Activated CD8-positive, alpha-beta memory T cell treated with anti-CD3 and anti-CD28 coated beads for 48 hours (primary cell): ENCODE measurements at places on chromosomes 16 and 17.

DNA sequence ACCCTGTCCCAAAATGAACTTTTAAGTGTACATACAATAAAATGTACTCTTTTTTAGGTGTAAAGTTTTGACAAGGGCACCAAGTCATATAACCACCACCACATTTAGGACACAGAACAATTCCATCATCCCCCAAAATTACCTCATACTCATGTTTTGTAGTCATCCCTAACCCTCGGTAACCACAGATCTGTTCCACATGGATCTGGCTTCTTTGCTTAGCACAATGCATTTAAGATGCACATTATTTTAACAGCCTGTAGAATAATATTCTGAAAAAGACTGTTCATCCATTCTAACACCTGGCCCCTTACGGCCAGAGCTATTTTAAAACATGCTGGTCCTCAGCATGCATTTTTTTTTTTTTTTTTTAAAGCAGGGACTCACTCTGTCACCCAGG lies 25.2 kb upstream of the CFAP20 start:
- DNase-seq = no peak

GRCh38 chr16:89498839-89499238 lies 8.5 kb upstream of the ANKRD11 start:
- DNase-seq = no peak

GRCh38 chr17:321386-321941 lies 31.1 kb downstream of the RPH3AL start:
- no peak for DNase-seq

GRCh38 chr16:50980666-50981065 lies 170.4 kb downstream of the SALL1 start:
- DNase-seq = no peak

DNA sequence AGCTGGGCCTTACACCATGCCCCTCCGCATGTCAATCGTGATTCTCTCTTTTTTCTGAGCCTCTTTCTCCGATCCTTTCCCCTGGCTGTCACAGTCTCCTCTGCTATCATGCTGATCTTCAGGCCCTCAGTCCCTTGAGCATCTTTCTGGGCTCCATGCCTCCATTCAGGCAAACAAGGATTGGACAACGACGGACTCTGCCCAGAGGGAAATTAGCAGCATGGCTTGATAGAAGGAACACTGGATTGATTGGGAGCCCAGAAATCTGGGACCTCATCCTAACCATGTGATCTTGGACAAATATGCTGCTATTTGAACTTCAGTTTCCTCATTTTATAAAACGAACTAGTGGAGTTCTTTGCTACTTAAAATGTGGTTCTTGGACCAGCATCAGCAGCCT lies 19.6 kb upstream of the PHF12 start:
- DNase-seq = no peak

DNA sequence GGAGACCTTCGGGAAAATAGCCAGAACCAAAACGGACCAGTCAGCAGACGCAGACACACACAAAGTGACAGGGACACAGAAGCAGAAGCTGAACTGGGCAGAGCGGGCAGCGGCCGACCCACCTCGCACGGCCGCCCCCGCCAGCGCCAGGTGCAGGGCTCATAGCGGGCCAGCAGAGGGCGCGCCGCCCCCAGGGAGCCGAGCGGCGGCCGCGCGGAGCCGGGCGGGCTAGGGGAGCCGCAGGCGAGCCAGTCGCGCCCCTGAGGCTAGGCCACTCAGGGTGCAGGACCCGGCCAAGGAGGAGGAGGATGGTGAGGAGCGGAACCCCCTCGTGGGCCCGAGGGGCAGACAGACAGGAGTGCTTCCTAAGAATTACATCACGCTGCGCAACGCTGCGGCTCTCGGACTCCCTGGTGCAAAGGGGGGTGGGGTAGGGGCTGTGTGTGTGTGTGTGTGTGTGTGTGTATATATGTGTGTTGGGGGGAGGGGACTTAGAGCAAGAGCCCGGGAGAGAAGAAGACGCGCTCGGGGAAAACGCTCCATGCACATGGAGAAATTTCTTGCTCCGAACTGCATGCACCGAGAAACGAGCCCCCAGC lies 913 bp upstream of the NOG start:
- DNase-seq = peak; percentile 58

- no peak for DNase-seq
These were observed 6.2 kb downstream of the KRTAP4-6 start for GRCh38 chr17:41133880-41134735.

GRCh38 chr17:37146086-37147064 lies 197.6 kb downstream of the AATF start:
- DNase-seq = no peak

DNA sequence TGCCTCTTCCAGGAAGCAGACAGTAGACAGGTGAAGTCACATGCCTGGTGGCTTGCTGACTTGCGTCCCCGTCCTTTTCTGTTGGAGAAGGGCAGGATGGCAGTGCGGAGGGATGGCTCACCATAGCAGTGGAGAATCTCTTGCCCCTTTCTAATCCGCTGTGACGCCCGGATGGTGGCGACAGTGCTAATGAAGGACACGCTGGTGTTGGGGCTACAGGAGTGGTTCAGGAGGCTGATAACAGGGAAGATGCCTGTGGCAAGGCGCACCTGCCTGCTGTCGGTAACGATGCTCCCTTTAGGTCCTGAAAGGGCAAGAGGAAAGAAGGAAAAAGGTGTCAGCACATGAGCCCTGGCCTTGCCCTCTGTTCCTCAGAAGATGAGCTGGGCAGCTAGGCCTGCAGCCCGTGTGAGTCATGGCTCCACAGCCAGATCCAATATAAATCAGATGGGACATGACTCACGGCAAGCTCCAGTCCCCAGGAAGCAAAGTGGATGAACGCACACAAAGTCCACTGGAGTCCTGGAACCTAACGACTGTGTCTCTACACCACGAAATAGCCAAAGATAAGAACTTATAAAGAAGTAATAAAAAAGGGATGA lies 25.5 kb downstream of the SERPINF1 start:
- DNase-seq = no peak

- DNase-seq = no peak
These were observed 22.7 kb downstream of the NXN start for GRCh38 chr17:956905-957304.

- DNase-seq = no peak
These were observed 16.0 kb downstream of the LRRC36 start for GRCh38 chr16:67342616-67343015.

DNA sequence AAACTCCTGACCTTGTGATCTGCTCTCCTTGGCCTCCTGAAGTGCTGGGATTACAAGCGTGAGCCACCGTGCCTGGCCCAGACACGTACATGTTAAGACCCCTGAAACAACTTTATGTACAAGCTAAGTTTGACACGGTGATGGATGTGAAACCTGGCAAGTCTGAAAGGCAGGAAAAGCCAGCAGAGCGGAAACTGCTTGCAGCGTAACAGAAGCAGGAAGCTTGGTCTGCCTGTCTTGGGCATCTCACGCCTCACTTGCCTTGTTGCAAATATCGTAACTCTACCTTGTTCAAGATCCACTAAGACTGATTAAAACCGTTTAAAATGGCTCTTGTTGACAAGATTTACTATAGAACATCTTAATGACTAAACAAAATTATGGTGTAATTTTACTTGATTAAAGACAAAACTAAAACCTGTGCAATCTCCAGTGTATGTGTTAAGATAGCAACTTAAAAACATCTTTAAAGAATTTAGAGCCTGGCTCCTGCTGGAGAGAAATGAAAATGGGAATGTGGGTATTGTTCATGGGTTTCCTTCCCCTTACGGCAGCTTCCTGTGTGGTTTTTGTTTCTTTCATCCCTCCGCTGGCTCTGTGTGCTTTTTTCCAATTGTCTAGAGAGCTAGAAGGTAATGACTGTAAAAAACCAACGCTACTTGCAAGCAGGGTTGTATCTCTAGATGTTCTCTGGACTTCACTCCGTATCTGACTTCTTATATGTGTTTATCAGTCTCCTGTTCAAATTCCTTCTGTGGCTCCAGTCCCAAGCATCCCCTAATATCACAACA lies 477.6 kb downstream of the XYLT1 start:
- peak; percentile 0 for DNase-seq

DNA sequence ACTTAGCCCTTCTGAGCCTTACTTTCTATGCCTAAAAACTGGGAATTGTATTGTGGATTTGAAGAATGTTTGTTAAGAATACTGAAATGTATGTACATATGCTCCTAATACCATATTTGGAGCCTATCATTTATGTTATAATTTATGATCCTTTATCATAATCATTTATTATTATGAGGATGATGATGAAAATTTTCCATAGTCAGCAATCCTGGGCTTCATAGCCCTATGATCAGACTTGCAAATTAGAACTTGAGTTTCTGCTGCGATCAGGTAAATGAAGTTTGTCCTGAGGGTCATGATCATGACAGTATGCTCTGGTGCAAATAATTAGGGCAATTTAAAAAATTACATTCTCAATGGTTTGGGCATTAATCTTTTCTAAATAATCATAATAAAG lies 147.4 kb downstream of the CA10 start:
- DNase-seq = no peak

- no peak for DNase-seq
These were observed 158.7 kb downstream of the SEC14L1 start for GRCh38 chr17:77299256-77300015.

DNA sequence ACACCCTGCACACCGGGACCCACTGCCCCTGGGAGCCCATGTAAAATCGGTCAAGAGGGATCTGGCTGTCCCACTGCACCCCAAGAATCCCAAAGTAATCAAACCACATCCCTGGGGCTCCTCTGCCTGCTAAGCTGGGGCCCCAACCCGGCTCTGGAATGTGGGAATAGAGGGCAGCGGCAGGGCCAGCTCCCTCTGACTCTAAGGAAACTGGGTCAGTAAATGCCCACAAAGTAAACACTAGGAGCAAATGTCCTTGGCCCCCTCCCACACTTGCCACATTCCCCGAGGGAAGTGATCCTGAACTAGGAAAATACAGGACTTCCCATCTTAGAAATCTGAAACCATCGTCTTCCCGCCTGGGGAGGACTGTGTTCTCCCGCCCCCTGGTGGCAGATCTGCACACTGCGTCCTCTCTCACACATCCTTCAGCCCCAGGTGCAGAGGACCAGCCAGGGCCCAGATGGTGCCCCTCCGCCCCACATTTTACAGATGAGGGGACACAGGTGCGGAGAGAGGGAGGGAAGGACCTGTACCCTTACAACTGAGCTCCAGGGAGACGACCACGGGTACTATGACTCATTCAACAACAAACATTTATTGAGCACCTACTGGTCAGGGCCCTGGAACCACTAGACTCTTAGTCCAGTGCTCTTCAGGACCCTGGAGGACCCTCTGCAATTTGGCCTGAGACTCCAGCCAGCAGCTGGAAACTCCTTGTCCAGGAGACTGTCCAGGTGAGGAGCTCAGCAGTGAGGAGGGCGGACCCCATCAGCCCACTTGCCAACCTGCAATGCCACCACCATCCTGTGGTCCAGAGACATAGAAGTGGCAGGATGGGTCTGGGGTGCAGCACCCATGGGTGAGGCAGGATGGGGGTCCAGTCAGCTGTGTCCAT lies 10.1 kb downstream of the P3H4 start:
- peak; percentile 39 for DNase-seq

- no peak for DNase-seq
These were observed 97.1 kb upstream of the NOL11 start for GRCh38 chr17:67620636-67621035.

GRCh38 chr16:24046442-24046841 lies 209.7 kb upstream of the CACNG3 start:
- no peak for DNase-seq

- no peak for DNase-seq
These were observed 36.7 kb downstream of the TNFRSF13B start for GRCh38 chr17:16935241-16935663.

DNA sequence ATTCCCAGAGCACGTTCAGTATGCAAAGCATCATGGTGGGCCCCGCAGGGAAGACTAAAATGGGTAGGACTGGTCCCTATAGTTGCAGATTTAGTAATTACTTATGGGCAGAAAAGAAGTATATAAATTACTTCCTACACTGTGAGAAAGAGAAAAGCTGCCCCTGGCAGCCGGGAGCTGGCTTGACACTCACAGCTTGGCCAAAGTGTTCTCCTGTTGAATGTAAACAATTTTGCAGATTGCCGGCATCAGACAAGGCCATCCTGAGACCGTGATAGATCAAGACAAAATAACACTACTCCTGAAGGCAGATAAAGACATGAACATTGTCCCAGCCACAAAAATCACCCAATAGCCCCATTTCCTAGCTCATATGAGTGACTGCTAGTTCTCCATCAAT lies 98.5 kb downstream of the MARF1 start:
- DNase-seq = no peak

GRCh38 chr17:40791111-40791510 lies 8.6 kb downstream of the KRT28 start:
- no peak for DNase-seq
